ENCODE measurements at places on chromosomes 12 and 14.
A peak's percentile ranks its signal among the peaks of the same experiment; 100 is the strongest.

DNA sequence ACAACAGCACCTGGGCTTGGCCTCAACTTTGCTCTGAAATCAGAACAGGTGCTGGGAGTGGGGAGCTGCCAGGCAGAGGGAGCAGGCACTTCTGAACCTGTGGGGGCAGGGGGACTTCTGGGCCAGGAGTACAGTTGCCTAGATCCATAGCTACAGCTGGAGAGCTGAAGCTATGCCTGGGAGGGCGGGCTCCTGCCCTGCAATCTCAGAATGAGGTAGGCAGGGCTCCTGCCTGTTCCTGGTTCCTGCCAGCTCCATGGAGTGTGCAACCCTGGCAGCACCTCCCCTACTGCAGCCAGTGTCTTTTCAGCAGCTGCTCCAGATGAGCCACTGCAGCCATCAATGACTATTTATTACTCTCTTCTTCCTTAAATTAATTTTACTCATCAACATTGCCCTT, 62.1 kb upstream of the NAV3 start:
- DNase-seq: no peak

- no peak for DNase-seq
These were observed 2.8 kb upstream of the KRAS start for GRCh38 chr12:25253371-25254068.

DNA sequence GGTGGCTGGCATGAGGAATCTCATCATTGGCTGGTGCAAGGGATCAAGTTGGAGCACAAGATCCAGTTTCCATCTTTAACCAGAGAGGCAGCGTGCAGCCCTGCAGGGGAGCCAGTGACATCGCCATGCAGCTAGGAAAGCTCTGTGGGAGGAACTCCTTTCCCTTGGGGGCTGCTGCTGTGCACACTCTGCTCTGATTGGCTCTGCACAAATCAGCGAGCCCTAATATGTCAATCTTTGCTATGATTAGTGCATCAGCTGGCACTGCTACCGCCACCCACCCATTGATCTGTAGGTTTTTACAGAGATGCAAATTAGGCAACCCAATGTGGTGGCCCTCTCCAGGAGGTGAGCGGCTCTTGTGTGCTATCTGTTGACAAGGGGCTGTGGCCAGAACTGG, 262.6 kb downstream of the PCNX1 start:
- DNase-seq: no peak

DNA sequence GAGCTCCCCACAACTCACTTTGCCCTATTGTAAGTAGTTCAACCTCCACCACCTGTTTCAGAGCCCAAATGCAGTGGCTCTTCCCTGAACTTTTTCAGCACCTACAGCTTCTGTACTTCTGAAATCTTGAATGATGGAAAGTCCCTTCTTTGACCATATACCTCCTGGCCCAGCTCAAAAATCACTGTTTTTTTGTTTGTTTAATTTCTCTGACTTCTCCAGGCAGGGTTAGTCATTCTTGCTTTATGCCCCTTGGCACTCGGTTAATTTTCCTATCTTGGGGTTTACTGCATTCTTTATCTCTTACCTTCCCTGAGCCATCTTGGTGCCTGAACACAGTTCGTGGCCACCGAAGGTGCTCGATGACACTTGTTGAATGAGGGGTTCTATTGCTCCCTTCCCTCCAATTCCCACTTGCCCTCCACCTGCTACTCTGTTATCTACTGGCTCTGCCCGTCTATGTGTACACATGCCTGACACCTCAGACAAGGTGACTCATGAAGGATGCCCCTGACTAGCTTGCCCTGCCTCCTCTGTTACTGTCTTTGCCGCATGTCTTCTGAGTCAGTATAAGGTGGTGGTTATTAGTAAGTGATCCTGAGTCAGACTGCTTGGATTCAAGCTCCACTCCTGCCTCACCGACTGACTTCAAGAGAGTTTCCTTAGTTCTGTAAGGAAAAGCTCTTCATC, 4.4 kb downstream of the AMHR2 start:
- peak; percentile 69 for DNase-seq

GRCh38 chr14:103692159-103692558, 23.1 kb downstream of the XRCC3 start:
- DNase-seq: no peak

- no peak for DNase-seq
These were observed 58.6 kb downstream of the NT5DC3 start for GRCh38 chr12:103782399-103782798.

GRCh38 chr12:117155278-117156060, 34.8 kb downstream of the FBXO21 start:
- DNase-seq: peak; percentile 90

GRCh38 chr12:106139422-106140171, 843 bp upstream of the NUAK1 start:
- DNase-seq: peak; percentile 63

- DNase-seq: no peak
These were observed 59.1 kb upstream of the MED13L start for GRCh38 chr12:116336542-116337065.

DNA sequence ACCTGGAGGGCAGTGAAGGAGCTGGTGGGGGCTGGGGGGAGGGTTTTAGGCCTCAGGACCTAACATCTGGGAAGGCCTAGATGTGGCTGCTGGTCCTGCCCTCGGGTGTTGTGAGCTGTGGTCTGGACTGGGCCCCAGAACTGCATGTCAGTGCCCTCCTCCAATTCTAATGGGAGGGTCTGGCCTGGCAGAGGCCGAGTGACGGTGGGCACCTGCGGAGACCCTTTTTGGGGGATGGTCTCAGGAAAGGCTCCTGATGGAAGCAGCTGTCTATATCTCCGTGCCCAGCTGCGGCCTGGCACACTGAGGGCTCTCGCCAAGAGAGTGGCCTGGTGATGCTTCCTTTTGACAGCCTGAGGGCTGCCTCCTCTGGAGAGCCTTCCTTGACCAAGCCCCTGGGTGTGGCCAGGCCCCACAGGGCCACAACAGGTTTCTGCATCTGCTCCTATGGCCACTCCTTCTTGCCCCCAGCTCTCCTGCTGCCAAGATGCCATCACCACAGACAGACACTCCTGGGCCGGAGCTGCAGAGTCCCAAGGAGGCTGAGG, 5.3 kb downstream of the EXOC3L4 start:
- peak; percentile 20 for DNase-seq

DNA sequence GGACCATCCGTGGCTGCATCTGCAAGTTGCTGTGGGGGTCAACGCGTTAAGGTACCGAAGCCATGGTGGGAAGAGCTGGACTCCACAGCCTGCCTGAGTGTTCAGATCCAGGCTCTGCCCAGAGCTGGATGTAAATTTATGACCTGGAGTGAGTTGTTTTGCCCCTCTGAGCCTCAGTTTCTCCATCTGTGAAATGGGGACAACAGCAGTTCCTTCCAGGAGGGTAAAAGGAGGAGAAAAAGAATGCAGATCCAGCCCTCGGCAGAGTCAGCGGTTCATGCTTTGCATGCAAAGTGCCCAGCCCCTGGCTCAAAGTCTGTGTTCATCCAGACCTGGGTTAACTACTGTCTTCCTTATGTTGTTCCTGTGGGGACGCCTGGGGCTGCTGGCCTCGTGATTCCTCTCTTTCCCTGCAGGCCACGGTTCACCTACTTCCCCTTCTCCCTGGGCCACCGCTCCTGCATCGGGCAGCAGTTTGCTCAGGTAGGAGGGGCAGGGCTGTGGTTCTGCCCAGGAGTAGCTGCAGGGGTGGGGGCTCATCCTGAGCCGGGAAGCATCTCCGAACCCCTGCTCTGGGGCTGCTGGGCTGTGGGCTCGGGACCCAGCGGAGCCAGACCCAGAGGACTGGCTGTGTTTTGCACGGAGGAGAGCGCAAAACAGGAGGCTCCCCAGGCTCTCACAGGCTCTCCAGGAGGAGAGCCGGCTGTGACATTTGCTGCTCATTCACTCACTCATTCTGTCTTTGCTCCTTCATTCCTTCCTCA, 41.9 kb downstream of the CYP46A1 start:
- DNase-seq: peak; percentile 14

DNA sequence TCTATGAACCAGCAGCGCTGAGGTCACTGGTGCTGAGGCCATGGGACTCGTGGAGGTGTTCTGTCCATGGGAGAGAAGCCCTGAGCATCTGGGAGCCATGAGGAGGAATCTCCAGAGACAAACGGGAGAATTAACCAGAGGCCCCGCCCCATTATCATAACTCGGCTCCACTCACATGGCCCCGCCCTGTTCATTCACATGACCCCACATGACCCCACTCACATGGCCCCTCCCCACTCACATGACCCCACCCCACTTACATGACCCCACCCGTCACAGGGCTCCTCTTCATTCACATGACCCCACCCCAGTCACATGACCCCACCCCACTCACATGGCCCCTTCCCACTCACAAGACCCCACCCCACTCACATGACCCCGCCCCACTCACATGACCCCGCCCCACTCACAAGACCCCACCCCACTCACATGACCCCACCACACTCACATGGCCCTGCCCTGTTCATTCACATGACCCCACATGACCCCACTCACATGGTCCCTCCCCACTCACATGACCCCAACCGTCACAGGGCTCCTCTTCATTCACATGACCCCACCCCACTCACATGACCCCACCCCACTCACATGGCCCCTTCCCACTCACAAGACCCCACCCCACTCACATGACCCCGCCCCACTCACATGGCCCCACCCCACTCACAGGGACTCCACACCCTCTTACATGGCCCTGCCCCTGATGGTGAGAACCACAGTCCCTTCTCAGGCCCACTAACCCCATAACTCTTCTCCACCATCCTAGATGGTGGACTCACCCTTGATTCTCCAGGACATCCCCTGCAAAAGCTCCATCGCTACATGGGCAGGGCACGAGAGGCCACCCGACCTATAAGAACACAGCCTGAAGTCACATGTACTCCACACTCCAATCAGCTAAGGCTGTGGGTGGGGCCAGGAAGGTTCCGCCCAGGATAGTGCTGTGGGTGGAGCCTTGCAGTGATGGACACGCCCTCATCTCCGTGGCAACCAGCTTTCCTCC, 151.1 kb upstream of the SFSWAP start:
- DNase-seq: no peak

DNA sequence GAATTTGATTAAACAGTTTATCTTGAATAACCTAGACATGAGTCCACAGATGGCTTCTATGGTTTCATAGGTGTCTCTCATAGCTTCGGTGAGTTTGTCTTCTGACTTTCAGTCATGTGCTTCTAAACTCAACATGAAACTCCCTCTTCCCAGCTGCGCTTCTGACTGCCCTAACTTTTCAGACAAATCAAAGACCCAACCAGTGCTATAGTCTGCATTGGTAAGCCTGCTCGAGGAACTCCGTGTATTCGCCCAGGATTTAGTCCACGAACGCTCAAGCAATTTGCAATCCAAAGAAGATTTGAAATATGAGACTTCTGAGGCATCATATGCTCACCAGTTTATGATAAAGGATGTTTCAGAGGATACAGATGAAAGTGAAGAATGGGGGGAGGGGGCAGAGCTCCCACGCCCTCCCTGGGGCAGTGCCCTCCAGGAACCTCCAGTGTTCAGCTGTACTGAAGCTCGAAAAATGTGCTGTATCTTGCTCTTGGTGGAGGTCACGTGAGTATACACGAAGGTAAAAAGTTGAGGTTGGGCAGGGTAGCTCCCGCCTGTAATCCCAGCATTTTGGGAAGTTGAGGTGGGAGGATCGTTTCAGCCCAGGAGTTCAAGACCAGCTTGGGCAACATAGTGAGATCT, 5.2 kb upstream of the RILPL2 start:
- DNase-seq: no peak

DNA sequence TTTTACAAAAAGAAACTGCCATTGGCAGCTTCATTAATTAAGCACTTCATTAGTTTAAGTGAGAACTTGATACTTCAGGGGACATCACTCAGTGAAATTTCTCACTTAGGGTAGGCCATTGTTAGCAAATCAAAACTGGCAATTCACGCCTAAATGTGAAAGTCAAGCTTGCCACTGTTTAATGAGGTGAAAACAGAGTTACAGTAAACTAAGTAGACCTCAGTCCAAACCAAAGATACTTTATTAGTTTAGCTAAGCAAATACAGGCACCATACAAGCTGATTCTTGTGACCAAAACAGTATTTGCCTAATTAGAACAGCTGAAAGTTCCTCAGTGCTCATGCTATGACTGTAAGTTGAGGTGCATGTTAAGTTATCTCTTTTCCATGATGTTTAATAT, 176.5 kb upstream of the CPNE8 start:
- no peak for DNase-seq

DNA sequence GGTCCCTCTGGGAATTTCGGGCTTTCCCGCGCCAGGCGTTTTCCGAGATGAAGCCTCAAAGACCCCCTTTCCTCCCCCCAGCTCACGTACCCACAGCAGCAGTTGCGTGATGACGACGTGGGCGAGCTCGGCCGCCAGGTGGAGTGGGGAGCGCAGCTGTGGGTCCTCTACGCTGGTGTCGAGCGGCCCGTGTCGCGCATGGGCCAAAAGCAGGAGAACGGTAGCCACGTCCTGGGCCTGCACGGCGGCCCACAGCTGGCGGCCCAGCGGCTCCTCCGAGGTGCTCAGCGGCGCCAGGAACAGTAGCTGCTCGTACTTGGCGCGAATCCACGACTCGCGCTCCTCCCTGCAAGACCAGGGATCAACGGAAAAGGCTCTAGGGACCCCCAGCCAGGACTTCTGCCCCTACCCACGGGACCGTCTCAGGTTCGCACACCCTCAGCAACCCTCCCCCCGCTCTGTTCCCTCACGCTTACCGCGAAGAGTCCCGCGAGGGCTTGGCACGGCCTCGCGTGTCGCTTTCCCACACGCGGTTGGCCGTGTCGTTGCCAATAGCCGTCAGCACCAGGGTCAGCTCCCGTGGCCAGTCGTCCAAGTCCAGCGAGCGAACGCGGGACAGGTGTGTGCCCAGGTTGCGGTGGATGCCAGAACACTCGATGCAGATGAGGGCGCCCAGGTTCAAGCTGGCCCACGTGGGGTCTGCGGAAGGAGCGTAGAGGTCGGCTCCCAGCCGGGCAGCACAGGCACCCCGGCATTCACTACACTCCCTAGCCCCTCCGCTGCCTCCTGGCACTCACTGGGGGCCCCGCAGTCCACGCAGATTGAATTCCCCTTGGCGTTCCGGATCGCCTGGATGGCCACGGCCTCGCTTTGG, 11.4 kb downstream of the AGAP2 start:
- peak; percentile 26 for DNase-seq

DNA sequence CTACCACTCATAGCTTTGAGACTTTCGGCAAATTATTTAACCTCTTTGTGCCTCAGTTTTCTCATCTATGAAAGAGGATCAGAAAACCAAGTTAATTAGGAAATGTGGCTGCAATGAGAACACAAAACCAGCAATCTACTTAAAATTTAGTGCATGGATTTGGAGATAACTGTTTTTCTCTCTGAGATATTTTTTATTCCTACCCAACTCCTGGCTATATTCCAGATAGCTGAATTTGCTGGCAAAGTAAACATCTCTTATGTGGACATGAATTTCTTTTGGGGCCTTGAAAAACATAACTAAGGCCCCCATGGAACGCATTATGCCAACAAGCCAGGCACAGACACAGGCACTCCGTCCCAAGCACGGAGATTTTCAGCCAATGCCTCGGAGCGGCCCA, 53.4 kb upstream of the FOXN3 start:
- DNase-seq: no peak

DNA sequence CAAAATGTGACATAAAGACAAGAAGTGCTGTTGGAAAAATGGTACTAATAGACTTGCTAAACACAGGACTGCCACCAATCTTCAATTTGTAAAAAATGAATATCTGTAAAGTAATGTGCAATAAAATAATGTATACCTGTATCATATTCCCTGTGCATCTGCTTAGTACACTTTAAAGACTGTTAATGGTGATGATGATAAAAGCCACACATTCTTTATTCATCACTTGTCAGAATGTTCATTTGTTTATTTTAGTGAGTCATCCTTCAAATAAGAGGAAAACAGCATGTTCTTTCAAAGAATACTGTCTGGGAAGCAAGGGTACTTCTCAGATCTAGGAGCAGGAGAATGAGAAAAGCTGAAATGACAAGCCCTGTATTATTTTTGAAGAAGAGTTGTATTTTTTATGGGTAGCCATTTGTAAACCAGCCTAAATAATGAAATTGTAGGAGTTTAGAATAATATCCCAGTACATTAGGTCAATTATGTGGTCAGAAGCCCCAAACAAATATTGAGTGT, 78.3 kb upstream of the PSMA6 start:
- DNase-seq: no peak

Measured in 8988T (cell line).